Glutamatergic neuron (in vitro differentiated cells): ENCODE measurements at places on chromosomes 4 and X.

GRCh38 chrX:153903991-153904957 is at the start of gene AVPR2:
Gene AVPR2 (plus strand): TSS chrX:153904673. CDS start chrX:153905146, 473 bp downstream.
- H3K27ac ChIP-seq = no peak within 1 kb of the TSS
- no peak within 1 kb of the TSS for H3K4me3 ChIP-seq
- no peak for DNase-seq
- H3K27me3 ChIP-seq = peaks cover 4% of the 10 kb centered on the region

GRCh38 chr4:124092541-124092984 is 620.0 kb downstream of the ANKRD50 start:
- H3K4me1 ChIP-seq = no peaks in the 10 kb centered on the region
- H3K27me3 ChIP-seq = no peaks in the 10 kb centered on the region
- H3K4me3 ChIP-seq = no peak overlapping the region
- no peaks in the 10 kb centered on the region for H3K36me3 ChIP-seq
- no peak overlapping the region for H3K27ac ChIP-seq

GRCh38 chrX:153458476-153458875 is 11.9 kb downstream of the HAUS7 start:
- no peak for DNase-seq
- no peaks in the 10 kb centered on the region for H3K4me1 ChIP-seq
- no peaks in the 10 kb centered on the region for H3K36me3 ChIP-seq
- H3K4me3 ChIP-seq = no peak overlapping the region
- H3K27ac ChIP-seq = no peak overlapping the region

DNA sequence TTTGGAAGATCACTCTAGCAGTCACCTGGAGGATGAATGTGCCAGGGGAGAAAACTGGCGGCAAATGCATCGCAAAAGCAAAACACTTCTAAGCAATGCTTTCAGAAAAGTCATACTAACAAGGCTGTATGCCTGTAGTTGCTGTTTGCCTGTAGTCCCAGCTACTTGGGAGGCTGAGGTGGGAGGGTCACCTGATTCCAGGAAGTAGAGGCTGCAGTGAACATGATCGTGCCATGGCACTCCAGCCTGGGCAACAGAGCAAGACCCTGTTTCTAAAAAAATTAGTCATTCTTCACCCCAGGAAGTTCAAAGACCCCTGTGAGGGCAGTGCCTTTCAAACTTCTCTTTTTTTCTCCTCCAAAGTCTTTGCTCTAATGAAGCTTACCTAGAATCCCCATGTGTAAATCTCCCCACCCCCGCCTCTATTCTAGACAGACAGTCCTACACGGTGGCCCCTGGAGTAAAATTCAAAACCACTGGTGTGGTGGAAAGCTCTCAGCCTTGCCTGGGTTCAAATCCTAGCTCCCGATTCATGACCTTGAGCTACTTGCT is 5.5 kb downstream of the SOWAHD start:
- DNase-seq = no peak
- no peaks in the 10 kb centered on the region for H3K36me3 ChIP-seq
- H3K4me1 ChIP-seq = no peaks in the 10 kb centered on the region

DNA sequence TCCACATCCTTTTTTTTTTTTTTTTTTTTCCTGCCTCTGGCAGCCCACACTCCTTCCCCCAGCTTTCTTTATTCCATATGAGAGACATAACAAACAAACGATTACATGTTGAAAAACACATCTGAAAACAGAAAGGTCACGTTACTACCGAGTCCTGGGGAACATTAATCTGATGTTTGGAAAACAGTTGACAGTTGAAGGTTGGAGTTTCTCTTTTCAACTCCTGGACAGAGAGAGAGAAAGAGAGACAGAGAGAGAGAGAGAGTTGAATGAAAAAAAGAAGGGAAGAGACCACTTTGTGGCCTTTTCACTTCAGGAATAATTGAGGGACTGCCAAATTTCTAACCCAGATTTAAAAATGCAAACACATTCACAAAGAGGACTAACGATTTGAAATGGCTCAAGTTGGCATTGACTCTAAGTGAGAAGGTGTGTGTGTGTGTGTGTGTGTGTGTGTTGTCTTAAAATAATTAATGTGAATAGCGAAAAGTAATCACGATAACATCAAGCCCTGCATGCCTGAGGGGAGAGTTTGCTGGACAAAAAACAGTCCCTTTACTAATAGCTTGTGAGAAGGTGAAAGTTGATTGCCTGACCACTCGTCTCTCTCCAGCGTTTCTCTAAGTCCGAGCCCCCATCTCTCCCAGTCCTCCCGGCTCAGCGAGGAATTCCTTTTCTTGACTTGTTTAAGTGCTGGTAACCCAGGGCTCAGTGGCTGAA is 67.3 kb downstream of the FBXO8 start:
- peaks cover 29% of the 10 kb centered on the region for H3K27me3 ChIP-seq
- no peak for DNase-seq
- no peaks in the 10 kb centered on the region for H3K36me3 ChIP-seq
- H3K27ac ChIP-seq = no peak overlapping the region
- peak overlapping the region; percentile 12 for H3K4me3 ChIP-seq
- H3K4me1 ChIP-seq = peaks cover 24% of the 10 kb centered on the region

- H3K4me1 ChIP-seq = peaks cover 6% of the 10 kb centered on the region
- no peak overlapping the region for H3K4me3 ChIP-seq
- no peaks in the 10 kb centered on the region for H3K36me3 ChIP-seq
- H3K27me3 ChIP-seq = no peaks in the 10 kb centered on the region
These were observed 763.4 kb downstream of the PCDH18 start for GRCh38 chr4:136768925-136769275.

DNA sequence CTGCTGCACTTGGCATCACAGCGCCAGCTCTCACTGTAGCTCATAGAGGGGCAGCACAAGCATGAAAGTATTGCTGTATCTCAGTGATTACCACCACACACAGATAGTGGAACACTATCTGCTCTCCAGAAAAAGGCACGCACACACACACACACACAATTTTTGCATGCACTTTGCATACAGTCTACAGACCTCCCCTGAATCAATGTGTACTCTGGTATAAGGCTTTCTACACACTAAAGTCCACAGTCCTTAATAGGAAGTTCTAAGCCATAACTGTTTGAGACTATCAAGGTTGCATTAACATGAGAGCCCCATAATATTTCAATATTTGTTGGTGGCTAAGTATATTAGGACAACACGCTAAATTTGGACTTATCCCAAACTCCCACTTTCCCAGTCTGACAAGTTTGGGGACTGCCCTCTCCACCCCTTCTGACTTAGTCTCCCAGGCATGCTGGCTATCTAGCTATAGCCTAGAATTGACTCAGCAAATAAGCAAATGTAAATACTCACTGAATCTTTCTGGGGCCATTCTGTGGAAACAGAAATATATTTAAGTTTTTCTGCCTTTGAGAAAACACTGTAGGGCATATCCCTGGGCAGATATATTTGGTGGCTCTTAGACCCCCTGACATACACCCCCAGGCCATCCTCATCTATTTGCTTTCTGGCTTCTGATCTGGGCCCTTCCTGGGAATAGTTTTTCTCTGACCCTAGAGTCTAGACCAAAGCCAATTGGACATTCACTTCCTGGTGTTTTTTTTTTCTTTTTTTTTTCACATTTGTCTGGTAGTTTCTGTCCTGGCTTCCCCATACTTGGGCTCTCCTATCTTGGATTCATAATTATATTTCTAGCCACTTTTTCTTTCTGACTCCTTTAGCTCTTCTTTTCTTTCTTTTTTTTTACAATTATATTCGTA is 36.4 kb upstream of the CT47C1 start:
- no peak overlapping the region for H3K27ac ChIP-seq
- H3K4me3 ChIP-seq = no peak overlapping the region
- H3K4me1 ChIP-seq = no peaks in the 10 kb centered on the region
- H3K36me3 ChIP-seq = peaks cover 3% of the 10 kb centered on the region
- no peaks in the 10 kb centered on the region for H3K27me3 ChIP-seq
- no peak for DNase-seq

- DNase-seq = no peak
- no peaks in the 10 kb centered on the region for H3K27me3 ChIP-seq
- H3K4me3 ChIP-seq = no peak overlapping the region
- no peak overlapping the region for H3K27ac ChIP-seq
- H3K4me1 ChIP-seq = no peaks in the 10 kb centered on the region
These were observed 46.6 kb upstream of the PRRG1 start for GRCh38 chrX:37302569-37302968.

- DNase-seq = no peak
- H3K4me3 ChIP-seq = no peak overlapping the region
These were observed 114.0 kb downstream of the DCTD start for GRCh38 chr4:182803235-182803634.

DNA sequence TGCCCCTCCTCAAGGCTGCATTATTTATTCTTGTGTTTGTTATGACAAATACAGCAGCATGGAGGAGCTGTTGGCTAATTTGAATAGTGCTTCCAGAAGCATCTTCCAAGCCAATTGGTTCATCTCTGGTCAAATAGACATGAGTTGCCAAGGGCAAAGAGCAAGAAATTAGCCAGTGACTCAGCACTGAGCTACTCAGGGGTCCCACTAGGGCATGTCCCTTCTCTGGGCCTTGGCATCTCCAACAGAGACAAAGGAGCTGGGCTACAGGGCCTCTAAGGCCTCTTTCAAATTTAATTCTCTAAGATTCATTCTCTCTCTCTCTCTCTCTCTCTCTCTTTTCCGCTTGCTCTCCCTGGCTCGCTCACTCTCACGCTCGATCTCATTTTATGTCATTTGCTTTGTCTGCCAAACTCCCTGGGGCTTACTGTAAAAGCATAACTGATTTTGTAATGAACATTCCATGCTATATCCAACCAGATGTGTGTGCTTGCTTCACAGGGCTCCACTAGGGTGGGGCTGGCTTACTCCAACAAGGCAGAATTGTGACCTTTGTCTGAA is 86.7 kb upstream of the MAGEA4 start:
- H3K4me3 ChIP-seq = peak overlapping the region; percentile 46
- H3K27me3 ChIP-seq = peaks cover 2% of the 10 kb centered on the region
- H3K36me3 ChIP-seq = no peaks in the 10 kb centered on the region
- no peak for DNase-seq

DNA sequence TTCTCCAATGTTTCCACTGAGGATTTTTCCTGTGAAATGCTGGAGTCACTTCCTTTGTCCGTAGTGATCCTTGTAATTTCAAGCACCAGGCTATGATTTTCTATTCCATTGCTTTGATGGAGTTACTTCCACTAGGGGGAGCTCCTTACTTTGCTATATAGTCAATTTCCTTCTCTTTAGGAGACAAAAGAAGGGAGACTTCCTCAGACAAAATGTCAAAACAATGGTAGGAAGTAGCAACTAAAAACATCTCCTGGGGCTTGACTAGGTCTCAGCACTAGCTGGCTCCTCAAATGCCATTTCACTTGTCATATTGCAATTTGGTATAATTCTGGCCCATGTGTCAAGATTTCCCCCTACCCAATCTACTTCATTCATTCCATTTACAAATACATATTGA is 24.1 kb downstream of the ZCCHC12 start:
- no peaks in the 10 kb centered on the region for H3K4me1 ChIP-seq
- H3K36me3 ChIP-seq = no peaks in the 10 kb centered on the region
- no peak overlapping the region for H3K4me3 ChIP-seq
- no peak for DNase-seq
- no peaks in the 10 kb centered on the region for H3K27me3 ChIP-seq

DNA sequence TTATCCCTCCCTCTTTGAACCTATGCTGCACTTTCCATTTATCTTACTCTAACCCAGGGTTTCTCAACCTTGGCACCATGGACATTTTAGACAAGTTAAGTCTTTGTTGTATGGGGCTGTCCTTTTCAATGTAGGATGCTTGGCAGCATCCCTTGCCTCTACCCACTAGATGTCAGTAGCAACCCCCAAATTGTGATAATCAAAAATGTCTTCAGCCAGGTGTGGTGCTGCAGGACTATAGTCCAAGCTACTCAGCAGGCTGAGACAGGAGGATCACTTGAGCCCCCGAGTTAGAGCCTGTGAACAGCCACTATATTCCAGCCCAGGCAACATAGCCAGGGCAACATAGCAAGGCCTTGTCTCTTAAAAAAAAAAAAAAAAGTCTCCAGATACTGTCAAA is 7.0 kb downstream of the LRCH2 start:
- DNase-seq = no peak
- H3K4me3 ChIP-seq = no peak overlapping the region
- H3K36me3 ChIP-seq = no peaks in the 10 kb centered on the region
- no peak overlapping the region for H3K27ac ChIP-seq
- H3K27me3 ChIP-seq = no peaks in the 10 kb centered on the region

GRCh38 chr4:182628544-182628943 is 288.6 kb downstream of the DCTD start:
- H3K27me3 ChIP-seq = peaks cover 1% of the 10 kb centered on the region
- DNase-seq = no peak
- H3K36me3 ChIP-seq = peaks cover 6% of the 10 kb centered on the region
- no peak overlapping the region for H3K4me3 ChIP-seq
- peak overlapping the region; percentile 1 for H3K27ac ChIP-seq

DNA sequence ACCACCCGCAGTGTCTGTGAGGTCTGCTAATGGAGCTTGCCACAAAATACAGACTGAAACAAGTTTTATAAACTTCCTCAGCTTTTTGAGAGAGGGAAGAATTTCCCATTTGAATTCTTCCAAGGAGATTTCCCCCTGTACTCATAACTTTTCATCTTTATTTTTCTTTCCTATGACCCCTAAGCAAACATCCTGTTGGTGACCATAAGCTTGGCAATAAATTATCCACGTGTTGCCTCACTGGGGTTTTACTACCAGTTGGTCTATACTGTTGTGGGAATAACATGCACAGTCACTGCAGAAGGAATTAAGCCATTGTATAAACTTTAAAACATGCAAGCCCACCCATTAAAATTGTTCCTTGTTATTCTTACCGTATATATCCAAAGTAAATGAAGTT is 86.2 kb downstream of the SLC39A8 start:
- H3K4me3 ChIP-seq = no peak overlapping the region
- DNase-seq = no peak
- H3K36me3 ChIP-seq = no peaks in the 10 kb centered on the region
- no peak overlapping the region for H3K27ac ChIP-seq
- H3K4me1 ChIP-seq = no peaks in the 10 kb centered on the region
- H3K27me3 ChIP-seq = peaks cover 3% of the 10 kb centered on the region

- DNase-seq = no peak
- H3K4me3 ChIP-seq = no peak overlapping the region
- no peaks in the 10 kb centered on the region for H3K36me3 ChIP-seq
- H3K27me3 ChIP-seq = no peaks in the 10 kb centered on the region
These were observed 79.9 kb upstream of the EGFL6 start for GRCh38 chrX:13489454-13489853.

DNA sequence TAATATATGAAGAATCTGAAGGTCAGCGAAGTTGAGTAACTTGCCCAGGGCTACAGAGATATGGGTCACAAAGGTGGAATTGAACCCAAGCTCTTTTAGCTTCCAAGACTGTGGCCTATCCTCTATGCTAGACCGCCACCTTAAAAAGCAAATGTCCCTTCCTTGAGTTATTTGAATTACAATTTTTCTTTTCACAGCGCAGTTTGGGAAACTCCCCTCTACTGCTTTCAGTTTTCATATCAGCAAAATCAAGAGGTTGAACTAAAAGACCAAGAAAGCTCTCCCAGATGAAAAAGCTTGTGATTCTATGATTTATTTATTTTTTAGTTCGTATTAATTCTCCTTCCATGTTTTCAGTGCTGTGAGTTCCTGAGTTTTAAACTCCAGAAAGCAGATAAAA is 174.5 kb upstream of the C1QTNF7 start:
- peaks cover 2% of the 10 kb centered on the region for H3K27me3 ChIP-seq
- H3K27ac ChIP-seq = no peak overlapping the region
- no peaks in the 10 kb centered on the region for H3K36me3 ChIP-seq
- no peak overlapping the region for H3K4me3 ChIP-seq
- H3K4me1 ChIP-seq = no peaks in the 10 kb centered on the region

- DNase-seq = no peak
- H3K36me3 ChIP-seq = no peaks in the 10 kb centered on the region
- no peak overlapping the region for H3K4me3 ChIP-seq
- H3K4me1 ChIP-seq = no peaks in the 10 kb centered on the region
These were observed 24.0 kb downstream of the AFM start for GRCh38 chr4:73505567-73505966.

GRCh38 chr4:55311792-55312488 is 34.1 kb upstream of the SRD5A3 start:
- H3K27me3 ChIP-seq = no peaks in the 10 kb centered on the region
- H3K27ac ChIP-seq = no peak overlapping the region
- no peaks in the 10 kb centered on the region for H3K36me3 ChIP-seq
- peaks cover 4% of the 10 kb centered on the region for H3K4me1 ChIP-seq
- no peak for DNase-seq
